ENCODE measurements at places on chromosomes 2 and 18. TPM values are rescaled to one million over a fixed set of nuclear protein-coding genes. Genes with fewer than 3 reads are reported as not detected.

DNA sequence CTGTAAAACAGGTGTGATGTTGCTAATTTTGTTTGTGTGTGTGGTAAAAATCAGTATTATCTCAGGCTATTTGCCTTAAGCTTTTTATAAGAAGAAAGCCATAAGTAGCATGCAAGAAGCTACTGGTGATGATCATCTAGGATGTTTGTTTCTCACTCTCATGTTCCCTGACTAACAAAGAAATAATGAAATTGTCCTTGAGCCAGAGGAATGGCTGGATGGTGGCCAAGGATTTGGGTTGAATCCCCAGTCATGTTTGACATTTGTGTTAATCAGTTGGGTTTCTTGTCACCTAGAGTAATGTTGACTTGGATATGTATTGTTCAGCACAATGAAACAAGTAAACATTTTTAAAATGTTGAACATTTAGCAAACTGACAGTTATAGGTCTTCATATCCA lies 496.8 kb upstream of the ZEB2 start:
- no peak for DNase-seq

DNA sequence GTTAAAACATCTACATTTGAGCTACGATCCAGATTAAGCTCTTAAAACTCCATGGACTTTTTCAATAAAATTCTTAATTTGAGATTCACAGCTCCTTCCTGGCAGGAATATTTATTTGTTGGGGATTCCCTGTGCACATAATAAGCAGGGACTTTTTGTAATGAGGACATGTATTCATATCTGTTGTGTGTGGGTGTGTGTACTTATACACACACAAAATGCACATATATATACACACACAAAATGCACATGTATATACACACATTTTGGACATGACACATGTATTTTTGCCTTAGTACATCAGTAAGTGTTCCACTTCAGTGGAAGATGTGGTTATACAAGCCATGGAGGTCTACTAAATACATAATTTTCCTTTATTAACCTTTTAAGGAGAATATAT lies 1131.1 kb upstream of the CDH2 start:
- DNase-seq = no peak

DNA sequence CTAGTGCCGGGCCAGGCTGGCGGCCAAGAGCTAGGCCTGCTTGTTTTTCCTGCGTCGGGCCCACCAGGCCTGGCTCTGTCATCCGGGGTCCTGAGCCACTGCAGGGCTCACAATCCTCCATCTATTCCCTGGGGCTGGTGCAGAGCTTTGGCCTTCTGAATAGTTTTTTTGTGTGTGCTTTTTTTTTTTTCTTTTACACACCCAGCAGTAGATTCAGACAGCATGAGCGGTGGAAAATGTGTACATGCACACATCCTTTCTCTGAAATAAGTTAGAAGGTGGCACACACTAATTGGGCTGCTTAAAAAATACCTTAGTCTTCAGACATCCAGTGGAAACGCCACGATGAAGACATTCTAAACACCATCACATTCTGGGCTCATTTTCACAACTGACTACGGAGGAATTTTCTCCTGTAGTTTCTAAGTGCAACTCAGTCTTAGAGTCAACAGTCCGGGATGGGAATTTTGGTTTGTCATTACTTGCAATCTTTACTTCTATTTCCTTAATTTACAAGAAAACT lies 6.1 kb downstream of the ZFP36L2 start:
- no peak for DNase-seq

GRCh38 chr2:239991689-239992314 lies 33.3 kb downstream of the NDUFA10 start:
- DNase-seq = peak; percentile 17

GRCh38 chr2:18988631-18989232 lies 369.7 kb downstream of the OSR1 start:
- DNase-seq = no peak

DPP10 gene
- not detected for total RNA-seq

PPP1R1C gene
- total RNA-seq = not detected

DNA sequence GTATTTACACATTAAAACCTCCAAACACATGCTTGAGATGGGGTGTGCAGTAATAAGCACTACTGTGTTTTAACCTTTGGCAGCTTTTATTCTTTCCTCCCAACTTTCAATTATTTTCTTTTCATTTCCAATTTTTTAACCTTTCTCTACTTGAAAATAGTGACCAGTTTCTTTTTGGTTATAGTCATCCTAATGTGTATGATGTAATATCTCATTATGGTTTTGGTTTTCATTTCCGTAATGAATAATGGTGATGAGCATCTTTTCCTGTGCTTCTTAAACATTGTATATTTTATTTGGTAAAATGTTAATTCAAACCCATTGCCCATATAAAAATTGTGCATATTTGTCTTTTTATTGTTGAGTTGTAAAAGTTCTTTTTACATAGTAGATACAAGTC lies 103.5 kb downstream of the BMPR2 start:
- no peak for DNase-seq

GRCh38 chr2:80354858-80355257 lies 50.3 kb upstream of the LRRTM1 start:
- DNase-seq = no peak

TTN gene
- 2.8 TPM for total RNA-seq

RAB6C gene
- not detected for total RNA-seq

IL18RAP gene
- total RNA-seq = 6.0 TPM

DNA sequence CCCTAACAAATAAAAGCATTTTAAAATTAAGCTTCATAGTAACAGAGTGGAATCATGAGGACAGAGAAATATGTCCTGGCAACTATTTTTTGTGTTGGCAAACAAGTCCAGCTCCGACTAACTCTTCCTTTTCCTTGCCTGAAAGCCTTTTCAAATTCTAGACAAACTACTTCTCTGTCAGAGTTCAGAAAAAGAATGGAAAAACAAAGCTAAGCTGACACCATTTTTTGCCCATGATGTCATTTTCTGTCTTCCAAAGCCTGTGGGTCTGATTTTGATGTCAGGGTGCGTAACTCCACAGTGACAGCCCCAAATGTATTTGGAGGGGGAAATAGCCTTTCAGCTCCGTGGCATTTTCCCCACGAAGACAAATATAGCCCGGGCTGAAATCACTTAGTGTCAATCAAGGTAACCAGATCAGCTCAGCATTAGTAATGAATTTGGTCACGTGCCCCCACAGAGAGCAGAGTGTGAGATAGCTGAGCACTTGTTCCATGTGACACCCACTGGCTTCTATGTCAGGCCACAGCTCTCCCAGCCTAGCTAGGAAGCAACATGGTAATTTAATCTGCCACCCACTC lies 233.0 kb upstream of the SIX2 start:
- DNase-seq = no peak

DNA sequence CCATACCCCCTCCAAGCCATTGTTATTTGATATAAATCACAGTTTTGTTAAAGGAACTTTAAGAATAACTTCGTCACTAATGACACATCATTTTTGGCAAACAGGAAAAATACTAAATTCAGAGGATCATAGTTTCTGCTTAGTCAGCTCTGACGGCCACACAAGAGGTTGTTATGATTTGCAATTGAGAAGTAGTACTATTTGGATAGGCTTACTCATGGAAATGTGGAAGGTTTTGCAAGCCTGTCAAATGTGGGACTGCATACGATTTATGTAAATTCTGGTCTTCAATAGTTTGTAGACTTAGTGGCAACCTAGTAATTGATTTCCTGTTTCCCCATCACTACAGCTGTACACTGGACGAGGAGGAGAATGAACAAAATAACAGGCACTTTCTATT lies 108.1 kb downstream of the ARHGEF33 start:
- no peak for DNase-seq

MPP4 gene
- total RNA-seq = not detected

AMER3 gene
- not detected for total RNA-seq

DNA sequence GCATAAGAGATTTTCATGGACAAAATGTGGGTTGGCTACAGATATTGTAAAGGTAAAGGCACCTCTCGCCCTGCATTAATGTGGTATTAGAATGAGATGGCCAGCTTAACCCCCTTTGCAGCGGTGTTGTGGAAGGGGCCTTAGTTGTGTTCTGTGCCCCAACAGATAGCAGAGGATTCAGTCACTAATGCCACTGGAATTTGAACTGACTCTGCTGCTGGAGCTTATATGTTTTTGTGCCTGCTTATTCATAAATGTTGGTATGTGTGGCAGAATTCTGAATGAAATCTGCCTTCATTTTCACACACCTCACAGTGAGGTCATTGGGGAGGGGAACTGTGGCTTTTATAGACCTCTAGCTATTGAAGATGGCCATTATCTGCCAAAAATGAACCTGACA lies 90.7 kb upstream of the ITGA6 start:
- no peak for DNase-seq

VWA3B gene
- not detected for total RNA-seq

- DNase-seq = peak; percentile 40
Measured at GRCh38 chr2:84969511-84970209, 1.3 kb upstream of the KCMF1 start.

- DNase-seq = no peak
Measured at GRCh38 chr2:208511016-208511415, 104.4 kb downstream of the PTH2R start.

- DNase-seq = no peak
Measured at GRCh38 chr18:48990481-48991318, 39.9 kb upstream of the SMAD7 start.

RNF144A gene
- total RNA-seq = 36.5 TPM

DNA sequence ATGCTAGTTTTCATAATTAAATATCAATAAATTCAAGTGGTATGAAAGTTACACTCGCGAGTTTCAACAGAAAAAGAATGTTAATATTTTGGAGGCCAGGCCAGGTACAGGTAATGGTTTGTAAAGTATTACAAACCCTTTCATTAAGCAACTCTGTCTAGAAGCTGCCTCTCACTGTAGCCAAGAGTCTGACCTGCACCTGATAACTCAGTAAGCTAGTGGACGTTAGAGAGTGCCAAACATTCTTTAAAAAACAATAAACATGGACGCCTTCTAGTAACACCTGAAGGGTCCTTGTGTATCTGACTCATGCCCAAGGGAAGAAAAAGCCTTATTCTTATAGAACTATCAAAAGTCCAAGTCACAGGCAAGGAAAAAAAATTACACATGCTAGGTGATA lies 70.2 kb downstream of the MBD2 start:
- DNase-seq = no peak

DNA sequence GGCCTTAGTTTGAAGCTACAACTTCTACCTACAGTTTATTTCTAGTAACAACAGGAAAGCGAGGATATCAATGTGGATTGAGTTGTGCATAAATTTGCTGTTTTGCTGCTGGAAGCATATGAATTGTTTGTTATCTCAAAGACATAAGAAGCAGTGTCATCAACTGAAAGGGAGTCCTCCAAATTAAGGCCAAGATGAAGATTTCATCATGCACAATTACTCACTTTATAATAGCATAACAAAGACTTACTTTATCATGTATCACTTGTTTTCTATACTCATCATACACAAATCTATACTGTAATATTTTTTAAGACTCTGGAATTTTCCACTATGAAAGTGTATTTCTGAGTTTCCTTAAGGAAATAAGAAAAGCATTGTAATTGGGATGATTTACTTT lies 136.1 kb upstream of the FANCL start:
- no peak for DNase-seq

All from activated CD8-positive, alpha-beta T cell treated with anti-CD3 and anti-CD28 coated beads for 36 hours (primary cell).